ENCODE measurements at places on chromosomes 7 and 10.

DNA sequence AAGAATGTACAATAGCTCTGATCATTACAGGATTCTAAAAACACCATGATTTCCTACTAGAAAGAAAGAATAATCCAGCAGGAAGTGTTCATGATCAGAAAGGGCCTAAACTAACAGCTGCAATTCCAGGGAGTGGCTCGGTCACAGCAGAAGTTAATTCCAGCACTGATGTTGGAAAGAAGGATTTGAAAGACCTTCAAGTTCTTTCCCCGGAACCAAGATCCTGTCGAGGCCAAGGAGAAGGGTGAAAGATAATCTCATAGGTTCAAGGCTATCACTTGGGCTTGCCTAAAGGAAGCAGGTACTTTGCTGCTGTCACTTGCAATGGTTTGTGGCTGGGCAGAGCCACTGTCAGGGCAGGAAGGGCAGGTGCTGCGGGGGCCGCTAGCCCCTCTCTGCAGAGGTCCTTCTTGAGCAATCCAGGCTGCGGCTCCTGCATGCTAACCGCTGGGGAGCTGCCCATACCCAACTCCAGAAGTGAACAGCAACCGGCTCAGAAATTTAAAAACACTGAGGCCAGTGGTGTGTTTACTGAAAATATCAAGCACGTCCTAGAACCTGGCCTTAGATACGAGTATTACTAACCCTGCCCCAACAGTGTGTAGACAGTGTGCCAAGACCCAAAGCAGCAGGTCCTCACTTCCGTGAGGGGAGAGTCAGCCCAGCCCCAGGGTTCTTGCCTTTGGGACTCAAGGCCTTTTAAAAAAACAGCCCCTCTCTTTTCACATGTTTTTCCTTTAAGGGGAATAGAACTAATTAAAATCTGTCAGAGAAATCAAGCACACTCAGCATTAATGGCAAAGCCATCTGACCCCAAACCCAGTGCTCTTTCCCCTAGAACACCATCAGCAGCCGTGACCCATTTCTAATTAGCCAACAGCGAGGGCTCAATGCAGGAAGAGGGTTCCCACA, 76.8 kb downstream of the VIPR2 start:
- no peak for DNase-seq

- DNase-seq, result no peak
These were observed 105.2 kb upstream of the IMMP2L start for GRCh38 chr7:111667488-111667887.

- no peak for DNase-seq
These were observed 99.9 kb downstream of the CTBP2 start for GRCh38 chr10:125060482-125060825.

DNA sequence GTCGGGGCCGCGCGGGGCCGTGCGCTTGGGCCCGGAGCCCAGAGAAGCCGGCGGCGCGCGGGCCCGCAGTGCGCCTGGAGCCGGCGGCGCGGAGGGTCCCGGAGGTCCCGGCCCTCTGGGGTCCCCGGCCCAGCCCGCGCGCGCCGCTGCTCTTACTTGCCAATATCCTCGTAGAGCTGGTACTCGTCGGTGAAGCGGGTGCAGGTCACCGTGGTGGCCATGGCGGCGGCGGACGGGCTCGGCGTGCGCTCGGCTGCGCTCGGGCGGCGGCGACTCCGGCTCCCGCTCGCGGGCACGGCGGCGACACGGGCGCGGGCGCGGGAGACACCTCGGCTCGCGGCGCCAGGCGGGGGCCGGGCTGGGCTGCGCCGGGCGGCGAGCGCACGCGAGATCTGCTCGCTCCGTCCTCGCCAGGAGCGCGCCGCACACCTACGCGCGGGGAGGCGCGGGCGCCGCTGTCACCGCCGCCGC, at the start of gene CAMK2B:
TSS of gene CAMK2B (minus strand) at position 394 of the 471 bp plus-strand sequence. CDS start at position 221, 173 bp downstream.
- DNase-seq, result no peak

- no peak for DNase-seq
These were observed 365.9 kb downstream of the INHBA start for GRCh38 chr7:41336981-41337380.

DNA sequence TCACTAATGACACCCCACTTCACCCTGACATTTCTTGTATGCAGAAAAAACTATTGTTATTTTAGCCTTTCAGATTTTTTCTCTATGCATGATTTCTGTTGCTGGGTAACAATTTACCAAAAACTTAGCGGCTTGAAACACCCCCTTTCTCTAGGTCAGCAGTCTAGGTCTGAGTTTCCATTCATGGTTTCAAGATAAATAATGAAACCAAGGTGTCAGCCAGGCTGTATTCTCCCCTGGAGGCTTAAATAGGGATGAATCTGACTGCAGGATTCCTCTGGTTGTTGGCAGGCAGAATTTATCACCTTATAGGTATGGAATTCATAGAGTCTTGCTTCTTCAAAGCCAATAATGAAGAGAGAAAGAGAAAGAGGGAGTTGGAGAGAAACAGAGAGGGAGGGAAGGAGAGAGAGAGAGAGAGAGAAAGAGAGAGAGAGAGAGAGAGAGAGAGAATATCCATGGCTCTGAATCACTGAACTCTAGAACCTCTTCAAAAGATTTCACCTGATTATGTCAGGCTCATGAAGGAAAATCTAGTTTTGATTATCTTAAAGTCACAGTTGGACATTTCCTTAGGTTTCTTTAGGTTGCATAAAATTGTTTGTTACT, 1224.6 kb upstream of the LRRTM3 start:
- DNase-seq, result no peak
